ENCODE measurements at places on chromosomes 7 and 10.
A peak's percentile ranks its signal among the peaks of the same experiment; 100 is the strongest.

GRCh38 chr10:110530131-110530831 is 32.6 kb downstream of the DUSP5 start:
- no peak for DNase-seq

GRCh38 chr10:78053211-78053868 is 19.7 kb downstream of the RPS24 start:
- DNase-seq: no peak

- peak; percentile 33 for DNase-seq
Measured at GRCh38 chr7:97179454-97180104, 62.1 kb downstream of the SDHAF3 start.

DNA sequence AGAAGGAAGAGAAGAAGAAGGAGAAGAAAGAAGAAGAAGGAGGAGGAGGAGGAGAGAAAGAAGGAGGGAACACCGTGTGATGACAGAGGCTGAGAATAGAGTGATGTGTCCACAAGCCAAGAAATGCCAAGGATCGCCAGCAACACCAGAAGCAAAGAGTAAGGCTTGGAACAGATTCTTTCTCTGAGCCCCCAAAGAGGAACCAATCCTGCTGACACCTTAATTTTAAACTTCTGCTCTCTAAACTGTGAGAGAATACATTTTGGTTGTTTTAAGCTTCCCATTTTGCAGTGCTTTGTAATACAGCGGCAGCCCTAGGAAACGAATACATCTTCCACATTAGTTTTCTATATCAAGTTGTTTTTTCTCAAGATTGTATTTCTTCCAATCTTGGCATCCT is 13.9 kb upstream of the WNT8B start:
- DNase-seq: no peak

DNA sequence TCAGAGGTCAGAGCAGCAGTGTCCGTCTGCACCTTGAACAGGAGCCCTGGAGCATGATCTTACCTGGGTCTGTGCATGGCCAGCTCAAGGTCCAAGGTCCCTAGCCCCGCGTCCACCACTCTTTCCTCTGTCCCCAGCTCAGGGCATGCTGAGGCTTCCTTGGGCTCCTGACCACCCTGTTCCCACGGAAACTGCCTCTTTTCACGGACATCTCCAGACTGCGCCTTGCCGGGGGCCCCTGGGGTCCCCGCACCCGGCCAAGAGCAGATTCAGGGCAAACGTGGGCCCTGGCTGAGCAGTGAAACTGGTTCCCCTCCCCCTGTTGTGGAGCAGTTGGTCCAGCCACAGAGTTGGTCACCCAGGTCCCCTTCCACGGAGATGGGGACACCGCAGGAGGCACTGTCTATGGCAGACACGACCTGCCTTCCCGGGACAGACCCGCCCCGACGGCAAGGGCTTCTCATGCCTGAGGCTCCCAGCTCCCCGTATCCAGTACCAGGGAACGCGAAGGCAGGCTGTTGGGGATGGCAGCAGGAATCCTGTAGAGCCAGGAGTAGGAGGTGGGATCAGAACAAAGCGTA is 217.4 kb upstream of the PPP2R2D start:
- no peak for DNase-seq

All from RCC 7860 (cell line).